ENCODE measurements at places on chromosomes 11 and 22.

GRCh38 chr11:96366024-96366423 is 23.0 kb upstream of the MAML2 start:
- H3K4me1 ChIP-seq = no peaks in the 10 kb centered on the region
- H3K4me3 ChIP-seq = no peak overlapping the region
- no peaks in the 10 kb centered on the region for H3K27me3 ChIP-seq
- H3K27ac ChIP-seq = no peak overlapping the region
- no peak for DNase-seq

DNA sequence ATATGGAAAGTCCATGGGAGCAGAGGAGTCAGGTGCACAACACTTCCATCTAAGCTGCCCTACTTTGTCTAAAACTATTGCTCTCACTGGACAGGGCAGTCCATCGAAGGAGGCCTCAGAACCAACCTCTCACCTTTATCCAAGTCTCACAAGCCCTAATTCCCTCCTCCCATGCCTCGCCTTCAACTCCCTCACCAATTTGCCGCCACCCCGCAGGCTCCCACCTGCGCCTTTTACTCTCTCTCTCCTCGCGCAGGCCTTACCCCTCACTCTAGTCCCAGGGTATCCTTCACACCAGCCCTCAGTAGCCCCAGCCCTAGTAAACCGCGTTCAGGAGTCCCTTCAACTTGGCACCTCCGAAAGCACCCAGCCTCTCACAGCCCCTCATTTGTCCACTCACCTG is 451 bp downstream of the FHIP1B start:
- no peaks in the 10 kb centered on the region for H3K36me3 ChIP-seq
- H3K4me1 ChIP-seq = no peaks in the 10 kb centered on the region
- H3K27me3 ChIP-seq = no peaks in the 10 kb centered on the region
- peak overlapping the region; percentile 54 for H3K27ac ChIP-seq
- H3K4me3 ChIP-seq = peak overlapping the region; percentile 74
- DNase-seq = peak; percentile 51

DNA sequence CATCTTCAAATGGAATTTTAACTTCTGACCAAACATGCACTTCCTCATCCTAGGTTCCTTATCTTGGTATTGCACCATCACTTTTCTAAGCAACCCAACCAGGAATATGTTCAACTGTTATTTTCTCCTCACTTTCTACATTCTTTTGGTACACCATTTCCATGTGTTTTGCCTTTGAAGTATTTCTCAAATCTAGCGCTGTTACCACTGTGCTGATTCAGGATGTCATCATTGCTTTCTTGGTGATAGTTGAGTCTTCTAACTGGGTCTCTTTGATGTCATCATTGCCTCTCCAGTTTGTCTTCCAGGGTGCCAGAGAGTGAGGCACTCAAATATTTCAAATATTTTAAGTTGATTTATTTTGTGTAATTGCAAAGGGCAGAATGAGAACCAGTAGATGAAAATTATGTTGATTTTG is 47.5 kb downstream of the HORMAD2 start:
- H3K4me3 ChIP-seq = no peak overlapping the region
- H3K27ac ChIP-seq = no peak overlapping the region
- DNase-seq = no peak
- no peaks in the 10 kb centered on the region for H3K36me3 ChIP-seq
- no peaks in the 10 kb centered on the region for H3K27me3 ChIP-seq

DNA sequence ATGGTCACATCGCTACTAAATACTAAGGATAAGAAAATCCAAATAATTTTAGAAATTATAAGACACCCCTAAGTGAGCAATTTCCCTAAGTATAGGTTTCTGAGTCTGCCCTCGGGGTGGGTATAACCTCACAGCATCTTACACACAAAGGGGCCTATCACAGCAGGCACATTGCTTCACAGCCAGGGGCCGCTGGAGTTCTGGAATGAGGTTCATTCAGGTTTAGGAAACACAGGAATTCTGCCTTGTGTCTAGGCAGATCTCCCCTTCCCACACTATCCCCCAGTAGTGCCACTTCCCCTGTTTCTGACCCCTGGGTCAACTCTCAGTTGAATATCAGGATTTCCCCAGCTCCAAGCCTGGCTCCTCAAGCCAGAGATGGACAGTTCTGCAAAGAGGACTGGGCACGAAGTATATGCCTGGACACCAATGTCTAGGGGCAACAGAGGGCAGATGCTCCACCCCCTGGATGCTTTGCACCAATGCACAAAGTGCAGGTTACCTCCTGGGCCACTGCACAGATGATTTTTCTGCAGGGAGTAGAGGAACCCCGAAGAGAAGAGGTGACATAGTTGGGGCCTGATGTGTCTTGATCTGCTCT is 11.4 kb downstream of the TUBA8 start:
- H3K36me3 ChIP-seq = no peaks in the 10 kb centered on the region
- DNase-seq = no peak
- no peak overlapping the region for H3K4me3 ChIP-seq
- H3K27ac ChIP-seq = no peak overlapping the region

DNA sequence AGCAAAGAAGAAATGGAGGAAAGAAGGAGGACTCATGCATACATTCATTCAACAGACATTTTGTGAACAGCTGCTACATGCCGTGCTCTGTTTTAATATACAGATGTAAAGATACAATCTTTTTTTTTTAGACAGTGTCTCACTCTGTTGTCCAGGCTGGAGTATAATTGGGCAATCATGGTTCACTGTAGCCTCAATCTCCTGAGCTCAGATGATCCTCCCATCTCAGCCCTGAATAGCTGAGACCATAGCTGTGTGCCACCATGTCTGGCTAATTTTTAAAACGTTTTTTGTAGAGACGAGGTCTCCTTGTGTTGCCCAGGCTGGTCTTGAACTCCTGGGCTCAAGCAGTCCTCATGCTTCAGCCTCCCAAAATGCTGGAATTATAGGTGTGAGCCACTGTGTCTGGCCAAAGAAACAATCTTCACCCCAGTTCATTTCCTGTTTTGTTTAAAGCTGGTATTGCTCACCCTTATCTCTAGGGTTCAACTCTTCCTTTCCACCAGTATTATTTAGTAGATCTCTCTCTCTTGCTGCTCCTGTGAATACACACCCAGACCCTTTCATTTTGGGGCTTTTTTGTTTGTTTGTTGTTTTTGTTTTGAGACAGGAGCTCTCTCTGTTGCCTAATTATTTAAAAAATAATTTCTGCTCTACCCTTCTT is 69.8 kb downstream of the RNF169 start:
- peaks cover 6% of the 10 kb centered on the region for H3K4me1 ChIP-seq
- no peak overlapping the region for H3K27ac ChIP-seq
- no peaks in the 10 kb centered on the region for H3K36me3 ChIP-seq
- no peaks in the 10 kb centered on the region for H3K27me3 ChIP-seq
- DNase-seq = no peak

All from right lobe of liver (tissue), 6 donors.